ENCODE measurements at places on chromosomes 11 and 22. TPM values are rescaled to one million over a fixed set of nuclear protein-coding genes. Genes with fewer than 3 reads are reported as not detected.

Gene MMP10
- not detected for total RNA-seq

Gene GRM5
- total RNA-seq: 0.04 TPM

Gene SYT12
- not detected for total RNA-seq

Gene RIBC2
- 1.4 TPM for total RNA-seq

Gene EFCAB6
- 1.5 TPM for total RNA-seq

Gene YPEL1
- 18.8 TPM for total RNA-seq

Gene TMEM123
- 80.2 TPM for total RNA-seq

Gene OR2AG2
- total RNA-seq: 0.04 TPM

Gene OR51E1
- total RNA-seq: 3.1 TPM

Gene CCDC157
- total RNA-seq: 0.89 TPM

Gene MAP6
- total RNA-seq: 6.1 TPM

Gene CDCA5
- total RNA-seq: 6.6 TPM

Gene BIRC3
- total RNA-seq: 0.98 TPM

Gene KCNK7
- total RNA-seq: 0.31 TPM

Gene DCHS1
- total RNA-seq: 36.3 TPM

Gene C11orf42
- total RNA-seq: not detected

Gene CATSPERZ
- total RNA-seq: not detected

Gene OR10V1
- not detected for total RNA-seq

Gene OSBPL5
- 12.5 TPM for total RNA-seq

Gene PTPRCAP
- total RNA-seq: 0.84 TPM

Gene PHF21B
- total RNA-seq: 0.49 TPM

Gene DTX4
- 8.9 TPM for total RNA-seq

Gene OR6T1
- not detected for total RNA-seq

Gene SIDT2
- total RNA-seq: 14.8 TPM

Gene APOBEC3B
- 1.7 TPM for total RNA-seq

Gene OR6A2
- total RNA-seq: 0.04 TPM

Gene IFITM1
- 24.6 TPM for total RNA-seq

All from muscle of leg (tissue), 16 donors.